ENCODE measurements at places on chromosomes 16 and 17. TPM values are rescaled to one million over a fixed set of nuclear protein-coding genes. Genes with fewer than 3 reads are reported as not detected.

Gene TMEM114
- total RNA-seq: not detected

Gene TP53
- total RNA-seq: 154 TPM

Gene CACNG5
- not detected for total RNA-seq

Gene BAIAP3
- total RNA-seq: 0.83 TPM

Gene ZC3H18
- 87.0 TPM for total RNA-seq

Gene IQCK
- total RNA-seq: 1.5 TPM

Gene KRTAP4-6
- total RNA-seq: not detected

Gene PNMT
- total RNA-seq: 0.19 TPM

Gene OTOP2
- not detected for total RNA-seq

Gene ZFHX3
- total RNA-seq: 1.6 TPM

Gene TMEM101
- total RNA-seq: 28.8 TPM

Gene CCL13
- not detected for total RNA-seq

Gene SRL
- not detected for total RNA-seq

Gene CCL14
- not detected for total RNA-seq

Gene RTN4RL1
- 0.20 TPM for total RNA-seq

Gene NOS2
- not detected for total RNA-seq

Measured in activated CD4-positive, alpha-beta T cell treated with anti-CD3 and anti-CD28 coated beads, Interleukin-2, amount 10 ng/mL, durations not matched to agents 7 days and 5 days (primary cell).